Neural crest cell (in vitro differentiated cells): ENCODE measurements at places on chromosomes 2 and 18.

- no peak for DNase-seq
Observed at GRCh38 chr2:95017836-95018235, 7.7 kb upstream of the MAL start.

DNA sequence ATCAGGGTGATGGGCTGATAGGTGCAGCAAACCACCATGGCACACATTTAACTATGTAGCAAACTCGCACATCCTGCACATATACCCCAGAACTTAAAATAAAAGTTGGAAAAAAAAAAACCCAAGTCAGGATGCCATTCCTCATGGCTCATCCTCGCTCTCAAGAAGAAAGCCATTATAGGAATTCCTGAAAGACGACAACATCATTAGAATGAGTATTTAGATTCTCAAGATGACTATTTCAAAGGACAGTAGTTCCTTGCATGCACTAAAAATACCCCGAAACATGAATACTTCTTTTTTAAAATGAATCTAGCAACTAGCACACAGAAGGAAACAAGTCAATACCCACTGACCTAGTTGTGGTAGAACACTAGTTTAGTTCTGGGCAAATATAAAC is 285.8 kb upstream of the REV1 start:
- no peak for DNase-seq

- peak; percentile 6 for DNase-seq
Observed at GRCh38 chr2:19119326-19120001, 239.0 kb downstream of the OSR1 start.

- no peak for DNase-seq
Observed at GRCh38 chr2:52919673-52920072, 847.9 kb upstream of the CHAC2 start.

DNA sequence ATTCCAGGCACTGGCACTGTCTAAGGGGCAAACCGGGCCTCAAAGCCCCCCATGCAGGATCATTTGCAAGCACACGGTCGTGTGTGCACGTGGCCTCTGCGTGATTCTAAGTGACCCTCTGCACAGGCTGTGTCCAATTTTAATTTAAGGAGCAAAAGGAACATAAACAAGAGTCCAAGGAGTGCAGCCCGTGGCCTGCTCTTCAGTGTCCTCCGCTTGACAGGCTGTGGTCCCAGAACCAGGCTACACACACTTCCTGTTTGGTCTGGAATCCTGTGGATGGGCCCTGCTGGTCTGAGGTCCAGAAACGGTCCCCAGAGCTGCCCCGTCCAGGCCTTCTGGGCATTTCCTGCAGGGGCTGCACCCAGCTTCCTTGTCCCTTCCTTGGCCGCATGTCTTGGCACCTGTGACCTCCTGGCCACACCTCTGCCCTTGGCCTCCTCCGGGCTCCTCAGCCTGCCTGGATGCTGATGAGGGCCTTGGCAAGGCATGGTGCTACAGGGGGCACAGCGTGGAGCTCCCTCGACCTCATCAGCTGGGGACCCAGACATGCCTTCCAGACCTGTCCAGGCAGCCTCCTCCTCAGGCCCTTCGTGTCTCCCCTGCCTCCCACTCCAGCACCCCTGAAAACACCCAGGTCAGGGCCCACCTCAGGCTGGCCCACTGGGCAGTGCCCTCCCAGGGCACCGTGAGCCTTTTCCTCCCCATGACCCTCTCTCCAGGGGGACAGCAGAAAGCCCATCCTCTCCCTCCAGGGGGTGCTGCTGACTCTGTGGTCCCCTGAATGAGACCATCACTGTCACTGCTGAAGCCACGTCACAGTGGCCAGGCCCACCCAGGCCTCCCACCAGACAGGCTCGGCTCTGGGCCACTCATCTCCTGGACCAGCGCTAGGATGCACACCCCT is 136.4 kb upstream of the GPC1 start:
- DNase-seq = no peak

GRCh38 chr18:57970356-57971095 is 73.5 kb upstream of the NEDD4L start:
- DNase-seq = peak; percentile 4

DNA sequence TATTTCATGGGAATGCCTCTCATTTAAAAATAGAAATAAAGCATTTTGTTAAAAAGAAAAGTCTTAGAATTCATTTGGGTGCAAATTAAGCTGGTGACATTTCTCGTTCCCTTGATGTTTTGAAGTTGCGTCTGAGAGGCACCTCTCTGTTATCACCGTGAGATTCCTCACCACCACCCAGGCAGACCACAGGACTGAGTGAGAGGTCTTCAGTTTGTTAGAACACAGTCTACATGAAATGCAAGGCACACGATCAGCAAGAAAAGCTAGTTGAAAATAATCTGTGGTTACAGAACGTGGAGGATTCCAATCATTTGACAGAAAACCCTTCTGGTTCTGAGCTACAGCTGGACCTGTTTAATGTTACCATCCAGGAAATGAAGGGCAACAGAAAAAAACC is 116.0 kb downstream of the UXS1 start:
- DNase-seq = no peak

DNA sequence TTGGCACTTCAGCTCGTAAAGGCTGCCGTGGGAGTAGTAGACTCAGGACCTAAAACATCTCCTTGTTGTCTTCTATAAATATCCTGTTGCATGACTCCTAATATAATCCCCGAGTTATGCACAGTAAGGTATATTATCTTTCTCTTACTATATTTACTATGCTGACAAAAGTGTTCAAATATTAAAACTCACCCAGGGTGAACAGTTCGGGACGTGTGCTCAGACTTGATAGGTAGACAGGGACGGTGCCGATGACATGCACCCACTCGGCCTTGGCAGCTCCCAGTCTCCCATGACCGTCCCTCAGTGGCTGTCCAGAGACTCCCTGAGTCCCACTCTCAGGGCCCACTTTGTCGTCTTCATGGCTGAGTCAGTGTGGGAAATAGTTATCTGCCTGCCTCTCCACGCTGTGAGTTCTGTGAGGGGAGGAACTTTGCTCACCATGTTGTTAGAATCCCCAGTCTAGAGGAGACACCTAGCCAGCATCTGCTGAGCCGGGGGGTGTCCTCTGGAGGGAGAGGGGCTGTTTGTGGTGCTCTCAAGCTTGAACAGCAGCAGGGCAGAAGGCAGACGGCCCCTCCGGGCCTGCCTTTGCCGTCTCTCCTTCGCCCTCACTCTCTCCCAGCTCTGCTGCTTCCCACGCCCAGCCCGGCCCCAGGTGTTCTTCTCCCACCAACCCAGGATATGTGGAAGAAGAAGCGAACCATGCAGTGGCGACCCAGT is 75.0 kb downstream of the DGKD start:
- DNase-seq = no peak

GRCh38 chr18:3468833-3469232 is 18.9 kb downstream of the TGIF1 start:
- DNase-seq = no peak

GRCh38 chr18:44791520-44791919 is 110.8 kb downstream of the SETBP1 start:
- no peak for DNase-seq

DNA sequence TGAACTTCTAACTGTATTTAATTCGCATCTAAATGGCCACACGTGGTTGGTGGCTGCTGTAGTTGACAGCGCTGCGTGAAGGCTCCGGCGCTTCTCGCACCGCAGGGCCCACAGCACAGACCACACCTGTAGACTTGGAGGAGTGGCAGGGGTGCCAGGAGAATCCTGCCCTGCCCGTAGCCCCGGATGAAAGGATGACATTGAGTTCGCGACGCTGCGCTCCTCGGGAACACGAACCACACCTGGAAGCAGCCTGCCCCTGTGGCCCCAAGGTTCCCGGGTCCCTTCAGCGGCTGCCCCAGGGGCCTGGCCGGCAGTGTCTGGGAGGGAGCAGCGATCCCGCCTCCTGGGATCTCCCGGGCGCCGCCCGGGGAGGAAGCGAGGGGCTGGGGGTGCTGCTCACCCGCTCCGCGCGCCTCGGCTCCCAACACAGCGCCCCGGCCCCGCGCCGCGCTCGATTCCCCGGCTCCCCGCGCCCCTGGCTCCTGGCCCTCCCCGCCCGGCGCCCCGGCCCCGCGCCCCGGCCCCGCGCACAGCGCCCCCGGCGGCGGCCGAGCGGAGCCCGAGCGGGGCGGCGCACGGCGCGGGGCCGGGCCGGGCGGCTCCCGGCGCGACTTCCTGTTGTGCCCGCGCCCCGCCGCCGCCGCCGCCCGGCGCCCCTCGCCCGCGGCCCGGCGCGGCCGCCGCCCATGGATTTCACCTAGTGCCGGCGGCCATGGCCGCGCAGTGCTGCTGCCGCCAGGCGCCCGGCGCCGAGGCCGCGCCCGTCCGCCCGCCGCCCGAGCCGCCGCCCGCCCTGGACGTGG is at the start of gene RNPEPL1:
TSS of gene RNPEPL1 (plus strand) at position 613 of the 806 bp plus-strand sequence. CDS start at position 716, 103 bp downstream.
- peak; percentile 35 for DNase-seq

DNA sequence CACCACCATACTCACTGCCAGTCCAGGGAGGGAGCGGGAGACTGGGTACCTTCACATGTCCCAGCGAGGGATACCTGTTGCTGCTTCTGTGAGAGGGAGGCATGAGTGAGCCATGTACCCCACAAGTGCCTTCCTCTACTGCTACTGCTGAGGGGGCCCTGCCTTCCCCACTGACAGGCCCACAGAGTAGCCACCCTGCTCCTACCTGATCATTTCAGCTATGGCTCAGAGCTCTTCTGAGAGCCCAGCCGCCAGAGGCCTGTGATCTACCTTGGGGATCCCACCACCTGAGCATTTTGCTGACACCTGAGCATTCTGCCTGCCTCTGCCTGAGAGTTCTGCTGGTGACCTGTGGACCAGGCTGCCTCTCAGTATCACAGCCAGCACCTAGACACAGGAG is 137.6 kb downstream of the FSIP2 start:
- no peak for DNase-seq

DNA sequence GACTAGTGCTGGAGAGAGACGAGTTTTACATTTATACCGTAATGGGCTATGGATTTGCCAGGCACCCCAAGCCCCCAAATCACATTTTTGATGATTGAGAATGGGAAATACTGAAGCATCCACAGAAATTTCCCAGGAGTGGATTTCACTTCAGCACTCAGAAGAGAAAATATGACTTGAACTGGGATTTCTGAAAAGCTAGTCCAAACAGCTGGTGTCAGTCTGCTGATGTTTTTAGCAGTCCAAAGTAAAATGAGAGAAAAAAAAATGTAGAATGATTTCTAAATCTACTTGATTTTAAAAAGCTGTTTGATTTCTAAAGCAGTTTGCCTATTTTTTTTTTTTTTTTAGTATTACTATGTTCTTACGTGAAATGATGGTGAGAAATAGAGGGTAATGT is 105.0 kb downstream of the PLEKHM3 start:
- no peak for DNase-seq

GRCh38 chr2:226077841-226078240 is 678.3 kb downstream of the NYAP2 start:
- DNase-seq = no peak

- no peak for DNase-seq
Observed at GRCh38 chr2:145029873-145030272, 510.0 kb upstream of the ZEB2 start.

- no peak for DNase-seq
Observed at GRCh38 chr2:121202541-121203310, 82.3 kb downstream of the TFCP2L1 start.

DNA sequence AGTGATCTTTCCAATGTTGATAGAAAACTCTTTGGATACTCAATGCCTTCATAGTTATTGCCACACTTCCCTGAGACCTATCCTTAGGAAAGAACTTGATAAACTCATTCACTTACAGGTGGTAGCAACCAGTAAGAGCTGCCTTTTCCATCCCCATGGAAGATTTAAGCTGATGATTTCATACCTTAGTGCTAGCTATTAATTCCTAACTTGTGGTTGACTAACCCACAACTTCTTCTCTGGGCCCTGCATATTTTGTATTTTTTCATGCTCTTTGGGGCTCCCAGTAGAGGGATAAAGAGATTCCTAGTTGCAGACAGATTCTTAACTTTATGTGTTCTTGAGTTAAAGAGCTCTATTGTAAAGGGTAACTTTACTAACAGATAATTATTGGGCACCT is 25.2 kb upstream of the SIX3 start:
- no peak for DNase-seq

DNA sequence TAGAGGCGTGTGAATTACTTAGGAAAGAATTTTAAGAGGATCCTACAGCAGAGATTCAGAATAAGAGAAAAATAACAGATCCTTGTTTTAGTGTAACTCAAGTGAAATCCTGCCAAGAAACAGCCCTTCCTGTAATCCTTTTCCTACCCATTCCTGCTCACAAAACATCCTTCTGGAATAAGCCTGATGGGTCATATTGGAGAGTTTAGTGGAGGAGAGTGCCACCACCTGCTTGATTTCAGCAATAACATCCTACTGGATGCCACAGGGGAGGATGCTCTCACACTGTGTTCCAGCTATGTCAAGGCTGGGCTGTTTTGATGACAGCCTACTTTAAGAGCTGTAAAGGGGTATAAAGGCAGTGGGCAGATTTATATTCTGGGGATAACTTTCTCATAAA is 54.8 kb upstream of the CCDC178 start:
- peak; percentile 27 for DNase-seq

DNA sequence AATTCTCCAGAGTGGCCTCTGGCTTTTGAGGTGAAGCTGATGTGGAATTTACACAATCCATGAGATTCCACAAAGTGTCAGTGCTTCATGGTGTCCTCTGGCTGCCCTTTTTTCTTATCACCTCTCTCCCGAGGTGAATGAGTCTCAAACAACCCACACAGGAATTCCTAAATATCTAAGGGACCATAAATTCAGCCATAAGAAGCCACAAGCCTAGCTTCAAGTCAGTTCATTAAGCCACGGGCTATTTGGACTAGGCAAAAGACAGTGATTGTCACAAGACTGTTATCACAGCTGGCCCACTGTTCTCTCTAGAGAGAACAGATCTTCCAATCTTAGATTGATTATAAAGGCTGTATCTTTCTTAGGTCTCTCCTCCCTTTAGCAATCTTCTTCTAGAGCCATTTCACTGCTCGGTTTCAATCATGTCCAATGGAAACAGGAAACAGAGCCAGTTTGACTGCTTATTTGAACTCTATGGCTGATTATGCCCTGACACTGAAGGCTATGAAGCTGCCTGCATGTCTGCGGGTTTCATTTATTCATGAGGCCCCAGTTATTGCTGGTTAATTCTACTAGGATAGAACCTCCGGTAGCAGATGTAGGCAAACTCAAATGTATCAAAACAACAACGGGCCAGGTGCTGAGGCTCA is 4.1 kb downstream of the NEMP2 start:
- no peak for DNase-seq

DNA sequence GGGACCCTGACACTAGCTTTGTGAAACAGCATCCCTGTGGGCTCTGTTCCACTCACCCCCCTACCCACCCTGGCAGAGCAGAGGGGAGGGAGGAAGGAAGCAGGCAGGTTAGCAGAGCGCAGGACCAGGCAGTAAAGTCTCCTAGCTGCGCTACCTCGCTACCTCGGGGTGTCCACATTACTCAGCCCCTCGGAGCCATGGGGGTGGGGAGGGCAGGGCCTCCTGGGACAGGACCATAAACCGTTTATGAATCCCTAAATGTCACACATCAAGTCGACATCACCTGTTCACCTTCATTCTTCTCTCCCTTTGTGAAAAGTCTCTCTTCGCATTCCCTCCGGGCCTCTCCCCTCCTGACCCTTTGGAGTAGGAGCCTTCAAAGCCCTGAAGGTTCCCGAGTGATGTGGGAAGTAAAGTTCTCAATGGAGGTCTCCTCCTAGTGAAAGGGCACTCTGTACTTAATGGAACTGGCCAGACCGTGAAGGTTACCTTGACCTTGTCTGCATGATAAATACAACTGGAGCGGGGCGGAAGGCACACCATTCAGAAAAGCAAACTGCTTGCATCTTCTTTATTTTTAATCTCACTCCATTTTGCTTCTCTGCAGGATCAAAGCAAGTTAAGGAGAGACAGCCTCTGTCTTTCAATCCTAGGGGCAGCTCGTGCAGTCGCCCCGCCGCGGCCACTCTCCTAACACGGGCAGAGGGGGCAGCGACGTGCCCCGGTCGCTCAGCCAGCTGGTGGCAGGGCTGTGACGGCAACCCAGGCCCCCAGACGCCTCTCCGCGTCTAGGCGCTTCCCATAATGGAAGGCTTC is 23.7 kb upstream of the SMAD7 start:
- no peak for DNase-seq
